Fibroblast of the aortic adventitia (primary cell): ENCODE measurements at places on chromosomes 16 and 17. TPM values are rescaled to one million over a fixed set of nuclear protein-coding genes. Genes with fewer than 3 reads are reported as not detected.

Gene CACNG3
- total RNA-seq = not detected in 2 replicates

Gene CRISPLD2
- total RNA-seq = 0.99 and 29.3 TPM in 2 replicates

Gene ODAD4
- 0.16 and 1.2 TPM in 2 replicates for total RNA-seq

Gene PERCC1
- total RNA-seq = not detected in 2 replicates

Gene APRT
- total RNA-seq = 54.0 and 73.8 TPM in 2 replicates

Gene CACNG1
- total RNA-seq = not detected in 2 replicates

Gene TMEM88
- total RNA-seq = 0.18 TPM in 1 of 2 replicates, not detected in the other

Gene PLA2G10
- total RNA-seq = not detected in 2 replicates

Gene TNFRSF17
- not detected in 2 replicates for total RNA-seq

Gene TRPV2
- 5.3 and 45.3 TPM in 2 replicates for total RNA-seq

Gene ZNF500
- total RNA-seq = 8.3 and 14.1 TPM in 2 replicates

Gene TACO1
- 16.1 and 20.3 TPM in 2 replicates for total RNA-seq

Gene SMPD3
- not detected in 2 replicates for total RNA-seq

Gene RNU2-1
- total RNA-seq = not detected in 2 replicates

Gene SDR42E2
- total RNA-seq = not detected in 2 replicates

Gene HSPB9
- total RNA-seq = not detected in 2 replicates

Gene MT1A
- 0.72 TPM in 1 of 2 replicates, not detected in the other for total RNA-seq

Gene KCNJ2
- total RNA-seq = 1.4 and 12.7 TPM in 2 replicates

Gene TAT
- total RNA-seq = not detected in 2 replicates

Gene RETREG3
- 41.1 and 52.6 TPM in 2 replicates for total RNA-seq

Gene PLCG2
- 0.09 and 4.7 TPM in 2 replicates for total RNA-seq

Gene BEAN1
- 0.09 TPM in 1 of 2 replicates, not detected in the other for total RNA-seq

Gene P2RX1
- not detected in 2 replicates for total RNA-seq

Gene SYT17
- total RNA-seq = under 0.01 TPM in 1 of 2 replicates, not detected in the other

Gene HASPIN
- 0.49 and 10.5 TPM in 2 replicates for total RNA-seq

Gene SEZ6
- not detected in 2 replicates for total RNA-seq

Gene ADCY7
- 7.4 and 26.0 TPM in 2 replicates for total RNA-seq

Gene RNF222
- total RNA-seq = not detected in 2 replicates

Gene CNGB1
- not detected in 2 replicates for total RNA-seq

Gene HSD17B2
- total RNA-seq = 0.09 TPM in 1 of 2 replicates, not detected in the other

Gene SPATA33
- total RNA-seq = 3.6 and 6.1 TPM in 2 replicates

Gene PRSS22
- total RNA-seq = not detected in 2 replicates

Gene GCGR
- total RNA-seq = not detected in 2 replicates

Gene CALB2
- total RNA-seq = 0.36 TPM in 1 of 2 replicates, not detected in the other

Gene RAPGEFL1
- total RNA-seq = 2.1 and 3.8 TPM in 2 replicates

Gene EXOC3L1
- 0.98 TPM in 1 of 2 replicates, not detected in the other for total RNA-seq

Gene TOB1
- total RNA-seq = 12.0 and 21.1 TPM in 2 replicates

Gene CRYM
- total RNA-seq = 2.0 and 2.8 TPM in 2 replicates

Gene PRRT2
- 7.7 and 32.0 TPM in 2 replicates for total RNA-seq

Gene CDH16
- not detected in 2 replicates for total RNA-seq

Gene CCL18
- total RNA-seq = not detected in 2 replicates

Gene CES4A
- total RNA-seq = 2.2 and 4.7 TPM in 2 replicates

Gene XYLT2
- total RNA-seq = 16.3 and 33.9 TPM in 2 replicates

Gene KRTAP2-1
- not detected in 2 replicates for total RNA-seq

Gene MT1M
- 3.4 and 10.3 TPM in 2 replicates for total RNA-seq

Gene PPY
- total RNA-seq = not detected in 2 replicates

Gene SLFN12L
- 0.18 TPM in 1 of 2 replicates, not detected in the other for total RNA-seq

Gene ERBB2
- total RNA-seq = 37.4 and 67.0 TPM in 2 replicates
